CD4-positive, alpha-beta T cell treated with Interleukin-2 at 100 ng/mL for 4 hours (primary cell): ENCODE measurements at places on chromosomes 1 and 21.
A peak's percentile ranks its signal among the peaks of the same experiment; 100 is the strongest.

DNA sequence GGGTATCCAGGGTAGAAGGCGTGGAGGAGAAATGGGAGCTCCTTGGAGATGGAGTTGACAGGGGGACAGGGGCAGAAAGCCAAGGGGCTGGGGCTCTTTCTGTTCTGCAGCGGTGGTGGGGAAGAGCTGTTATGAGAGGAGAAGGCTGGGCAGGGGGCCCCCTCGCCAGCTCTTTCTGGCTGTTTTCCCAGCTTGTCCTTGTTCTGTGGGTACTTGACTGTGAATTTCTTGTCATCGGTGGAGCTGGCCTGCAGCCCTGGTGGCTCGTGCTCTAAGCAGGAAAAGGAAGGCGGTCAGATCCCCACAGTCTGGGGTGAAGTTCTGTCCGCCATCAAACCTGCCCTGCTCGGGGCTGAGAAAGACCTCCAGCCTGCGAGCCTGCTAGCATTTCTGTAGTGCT is 7.6 kb downstream of the ZNF683 start:
- DNase-seq, result no peak

DNA sequence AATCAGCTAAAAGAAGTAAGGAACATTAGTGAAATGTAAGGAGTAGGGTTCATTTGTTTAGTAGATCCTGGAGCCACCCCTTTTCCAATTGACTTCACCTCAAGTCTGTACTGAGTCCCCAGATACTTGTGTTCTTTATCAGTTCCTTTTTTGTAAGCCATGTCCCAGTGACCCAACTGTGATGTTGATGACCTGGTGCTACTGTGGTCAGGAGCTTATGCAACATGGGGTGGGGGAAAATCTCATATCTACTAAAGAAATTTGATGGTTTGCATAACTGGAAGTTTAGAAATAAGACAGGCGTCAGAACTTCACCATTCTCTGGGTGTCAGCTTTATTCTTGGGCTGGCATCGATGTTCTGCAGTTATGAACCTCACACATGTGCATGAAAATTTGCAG is 120.5 kb downstream of the LRRC7 start:
- no peak for DNase-seq

- no peak for DNase-seq
Observed at GRCh38 chr1:84834419-84835064, 58.5 kb downstream of the LPAR3 start.

GRCh38 chr1:73886716-73887115 is 311.3 kb downstream of the LRRIQ3 start:
- no peak for DNase-seq

DNA sequence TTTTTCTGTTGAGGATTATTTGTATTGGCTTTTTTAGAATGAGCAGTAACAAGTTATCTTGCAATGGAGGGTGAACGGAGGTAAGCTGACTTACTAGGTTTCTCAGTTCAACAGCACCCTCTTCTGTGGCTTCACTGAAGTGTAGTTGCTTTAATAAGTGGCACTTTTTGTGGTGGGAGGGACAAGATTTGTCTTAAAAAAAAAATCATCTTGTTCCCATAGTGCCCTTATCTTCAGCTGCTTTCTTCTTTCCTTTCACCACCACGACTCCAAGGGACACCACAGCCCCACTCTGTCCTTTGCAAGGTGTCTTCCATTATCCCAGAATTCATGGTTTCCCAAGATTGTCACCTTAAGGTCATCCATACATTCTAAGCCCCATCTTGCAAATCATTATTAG is 92.9 kb downstream of the PIGK start:
- peak; percentile 28 for DNase-seq
